Metanephros (tissue), 2 donors: ENCODE measurements at places on chromosomes 3 and 15. TPM values are rescaled to one million over a fixed set of nuclear protein-coding genes. Genes with fewer than 3 reads are reported as not detected.

Gene RBP2
- not detected for total RNA-seq

Gene SLC12A8
- 7.2 TPM for total RNA-seq

Gene OXSM
- total RNA-seq: 13.7 TPM

Gene SPCS1
- 57.9 TPM for total RNA-seq

Gene RAB43
- 11.8 TPM for total RNA-seq

Gene UROC1
- total RNA-seq: 0.35 TPM

Gene HIGD2B
- not detected for total RNA-seq

Gene ALDH1A3
- 8.0 TPM for total RNA-seq

Gene CPLX3
- not detected for total RNA-seq

Gene NTRK3
- total RNA-seq: 27.2 TPM

Gene ROPN1B
- total RNA-seq: not detected

Gene ADGRG7
- total RNA-seq: not detected

Gene TBC1D5
- 98.2 TPM for total RNA-seq

Gene C2CD4A
- 0.35 TPM for total RNA-seq

Gene SPINK8
- not detected for total RNA-seq

Gene TRIM59
- total RNA-seq: 15.9 TPM

Gene PAK6
- total RNA-seq: 9.8 TPM

Gene IQCF5
- total RNA-seq: not detected

Gene SLCO3A1
- total RNA-seq: 8.0 TPM

Gene CCR1
- 4.3 TPM for total RNA-seq
